Left renal pelvis (tissue), 4 donors: ENCODE measurements at places on chromosomes 16 and 17.
A peak's percentile ranks its signal among the peaks of the same experiment; 100 is the strongest.

GRCh38 chr17:30323262-30323894 is 10.5 kb downstream of the TMIGD1 start:
- no peak for DNase-seq

DNA sequence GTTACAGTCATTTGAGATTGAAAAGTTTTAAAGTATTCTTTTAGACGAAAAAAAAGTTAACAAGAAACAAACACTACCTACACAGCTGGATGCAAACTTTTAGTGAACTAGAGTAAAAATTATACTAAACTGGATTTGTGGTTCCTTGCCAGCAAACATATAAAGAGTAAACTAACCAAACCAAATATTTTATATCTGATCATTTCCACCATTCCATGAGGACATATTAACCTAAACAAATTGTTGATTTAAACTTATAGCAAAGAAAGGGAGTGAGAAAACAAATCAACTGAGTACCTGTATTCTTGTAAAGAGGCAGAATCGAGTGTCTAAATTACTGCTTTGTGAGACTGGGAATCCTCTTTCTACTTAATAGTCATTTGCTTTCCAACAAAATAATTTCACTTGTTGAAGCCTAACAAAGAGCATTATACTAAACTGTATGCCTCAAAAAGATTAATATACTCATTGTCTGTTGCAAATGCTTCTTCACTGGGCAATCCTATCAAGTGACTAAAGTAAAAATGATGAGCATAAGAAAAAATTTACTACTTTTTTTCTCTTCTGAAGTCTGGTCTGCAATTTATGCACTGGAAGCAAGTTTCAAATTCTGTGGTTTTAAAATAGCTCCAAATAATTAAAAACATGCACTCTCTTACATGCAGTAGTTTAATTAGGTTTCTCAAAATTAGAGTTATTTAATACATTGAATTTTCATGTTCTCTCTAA is 37.5 kb downstream of the AKAP10 start:
- no peak for DNase-seq

DNA sequence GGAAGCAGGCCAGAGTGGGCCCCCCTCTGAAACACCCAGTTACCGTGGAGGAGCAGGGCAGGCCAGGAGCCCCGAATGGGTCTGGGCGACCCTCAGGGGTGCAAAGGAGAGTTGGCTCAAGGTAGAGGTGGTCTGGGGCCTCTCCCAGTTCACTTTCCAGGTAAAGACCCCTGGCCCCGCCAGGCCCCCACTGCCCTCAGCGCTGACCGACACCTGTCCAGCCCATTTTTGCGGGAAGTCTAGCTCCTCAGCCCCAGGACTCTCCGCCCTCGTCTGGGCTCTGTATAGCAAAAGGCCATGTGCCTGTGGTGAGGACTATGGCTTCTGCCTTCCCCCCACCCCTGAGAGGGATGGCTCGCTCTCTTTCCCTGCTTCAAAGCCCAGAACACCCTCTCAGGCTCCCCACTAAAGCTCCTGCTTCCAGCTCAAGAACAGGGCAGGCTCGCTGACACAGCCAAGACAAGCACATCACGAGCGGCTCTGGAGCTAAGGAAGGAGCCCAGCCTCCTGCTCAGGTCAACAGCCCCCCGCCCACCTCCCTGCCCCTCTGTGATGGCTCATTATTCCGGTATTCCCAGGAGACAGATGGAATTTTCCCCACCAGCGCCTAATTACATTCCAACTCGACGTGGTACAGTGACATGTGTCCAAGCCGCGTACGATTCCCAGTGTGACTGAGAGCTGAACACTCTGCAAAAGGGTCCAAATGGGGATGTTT is 59.4 kb downstream of the RTN4RL1 start:
- DNase-seq: no peak

DNA sequence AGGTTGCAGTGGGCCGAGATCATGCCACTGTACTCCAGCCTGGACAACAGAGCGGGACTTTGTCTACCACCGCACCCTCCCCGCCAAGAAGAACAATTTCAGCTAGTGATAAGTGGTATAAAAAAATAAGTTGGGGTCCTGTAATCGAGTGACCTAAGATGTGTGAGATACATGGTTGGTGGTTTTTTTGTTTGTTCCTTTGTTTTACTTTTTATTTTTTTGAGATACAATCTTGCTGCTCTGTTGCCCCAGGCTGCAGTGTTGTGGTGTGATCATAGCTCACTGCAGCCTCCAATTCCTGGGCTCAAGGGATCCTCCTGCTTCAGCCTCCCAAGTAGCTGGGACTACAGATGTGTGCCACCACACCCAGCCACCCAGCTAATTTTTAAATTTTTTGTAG is 58.7 kb downstream of the PITPNC1 start:
- DNase-seq: no peak

- DNase-seq: no peak
These were observed 197.6 kb downstream of the XYLT1 start for GRCh38 chr16:17273142-17273561.

DNA sequence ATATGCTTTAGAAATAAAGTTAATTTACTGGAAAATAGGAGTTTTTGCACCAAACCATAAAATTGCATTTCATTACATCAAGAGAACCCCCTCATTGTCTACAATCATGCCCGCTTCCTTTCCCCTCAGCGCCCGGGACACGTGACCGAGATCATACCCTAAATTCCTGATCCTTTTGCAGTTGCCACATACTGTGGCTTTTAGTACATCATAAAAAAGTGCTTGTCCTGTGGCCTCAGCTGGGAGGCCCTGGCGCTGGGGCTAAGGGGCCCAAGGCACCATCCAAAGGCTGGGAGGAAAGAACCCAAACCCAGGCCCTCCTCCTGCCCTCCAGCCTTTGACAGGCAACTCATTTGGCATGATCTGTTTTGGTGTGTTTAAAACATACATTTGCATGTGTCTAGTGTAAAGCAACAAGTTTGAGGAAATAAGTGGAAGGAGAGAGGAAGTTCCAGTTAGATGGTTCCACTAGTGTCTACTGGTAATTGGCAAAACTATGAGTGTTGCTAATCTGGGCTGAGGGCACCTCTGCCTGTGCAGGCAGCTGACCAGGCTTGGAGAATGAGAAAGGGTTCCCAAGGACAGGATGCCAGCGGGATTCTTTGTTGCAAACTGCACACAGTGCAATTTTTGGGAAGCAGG is 6.0 kb downstream of the CDK5R1 start:
- no peak for DNase-seq

GRCh38 chr17:41613277-41614082 is 913 bp upstream of the KRT16 start:
- no peak for DNase-seq

- no peak for DNase-seq
These were observed 365.6 kb downstream of the SLC39A11 start for GRCh38 chr17:72726936-72727335.

GRCh38 chr17:17462048-17462824 is 14.6 kb upstream of the MED9 start:
- no peak for DNase-seq

GRCh38 chr17:9544221-9544620 is 31.4 kb downstream of the STX8 start:
- no peak for DNase-seq

DNA sequence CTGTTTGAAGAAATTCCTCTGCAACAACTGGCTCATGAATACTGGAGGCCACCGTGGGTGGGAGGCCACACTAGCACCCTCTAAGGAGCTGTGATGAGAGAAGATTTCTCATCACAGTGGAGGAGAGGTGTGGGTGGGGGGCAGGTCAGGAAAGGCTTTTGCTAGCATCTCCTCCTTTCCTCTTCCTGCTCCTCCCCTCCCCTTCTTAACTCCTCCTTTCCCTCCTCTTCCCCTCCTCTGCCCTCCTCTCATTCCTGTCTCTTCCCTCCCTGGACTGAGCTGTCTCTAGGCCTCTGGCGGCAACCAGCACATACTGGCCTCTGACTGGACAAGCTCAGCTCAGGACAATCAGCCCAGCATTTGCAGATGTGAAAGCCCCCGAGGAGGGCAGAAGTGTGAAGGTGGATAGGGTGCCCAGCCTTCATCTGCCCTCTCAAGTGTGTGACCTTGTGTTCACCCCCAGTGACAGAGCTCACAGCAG is 19.0 kb upstream of the LHX1 start:
- DNase-seq: no peak

- DNase-seq: peak; percentile 47
These were observed 242.0 kb downstream of the FTO start for GRCh38 chr16:53945996-53946395.

- DNase-seq: no peak
These were observed 24.1 kb upstream of the CDH5 start for GRCh38 chr16:66342294-66342900.

DNA sequence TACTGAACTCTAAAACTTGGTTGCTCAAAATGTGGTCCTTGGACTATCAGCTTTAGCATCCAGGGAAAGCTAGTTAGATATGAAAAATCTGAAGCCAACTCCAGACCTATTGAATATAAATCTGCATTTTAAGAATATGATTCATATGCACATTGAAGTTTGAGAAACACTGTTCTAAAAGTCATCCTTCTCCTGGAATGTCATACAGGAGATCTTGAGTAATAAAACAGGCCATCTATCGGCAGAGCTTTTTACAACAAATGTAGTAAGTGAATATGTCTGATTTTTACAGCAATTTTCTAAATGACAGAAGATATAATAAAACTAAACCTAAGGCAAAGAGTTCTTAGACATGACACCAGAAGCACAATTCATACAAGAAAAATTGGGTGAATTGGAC is 140.4 kb downstream of the PMP22 start:
- DNase-seq: no peak
